ENCODE measurements at places on chromosomes 3 and 15.

GRCh38 chr15:36644191-36644896 is 64.9 kb downstream of the CDIN1 start:
- no peak for DNase-seq

- peak; percentile 80 for DNase-seq
These were observed 12.5 kb downstream of the SH2D7 start for GRCh38 chr15:78104566-78105475.

- no peak for DNase-seq
These were observed 259.4 kb upstream of the PROK2 start for GRCh38 chr3:72044231-72044855.

DNA sequence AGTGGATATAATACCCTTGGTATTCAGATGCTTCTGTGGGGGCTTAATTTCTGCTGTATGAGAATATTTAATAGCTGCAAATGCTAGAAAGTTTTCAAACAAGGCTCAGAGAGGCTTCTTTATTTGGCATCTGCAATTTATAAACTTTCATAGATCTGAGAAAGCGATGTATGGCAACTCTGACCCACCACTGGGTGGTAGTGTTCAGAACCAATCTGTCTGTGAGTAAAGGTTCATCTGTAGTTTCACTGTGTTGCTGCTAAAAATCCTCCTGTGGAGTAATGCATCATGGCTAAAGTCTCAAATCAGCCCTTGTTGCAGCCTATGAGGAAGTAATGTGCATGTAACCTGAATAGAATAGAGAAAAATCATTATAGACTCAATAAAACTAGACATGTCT is 47.4 kb downstream of the CLSTN2 start:
- no peak for DNase-seq

DNA sequence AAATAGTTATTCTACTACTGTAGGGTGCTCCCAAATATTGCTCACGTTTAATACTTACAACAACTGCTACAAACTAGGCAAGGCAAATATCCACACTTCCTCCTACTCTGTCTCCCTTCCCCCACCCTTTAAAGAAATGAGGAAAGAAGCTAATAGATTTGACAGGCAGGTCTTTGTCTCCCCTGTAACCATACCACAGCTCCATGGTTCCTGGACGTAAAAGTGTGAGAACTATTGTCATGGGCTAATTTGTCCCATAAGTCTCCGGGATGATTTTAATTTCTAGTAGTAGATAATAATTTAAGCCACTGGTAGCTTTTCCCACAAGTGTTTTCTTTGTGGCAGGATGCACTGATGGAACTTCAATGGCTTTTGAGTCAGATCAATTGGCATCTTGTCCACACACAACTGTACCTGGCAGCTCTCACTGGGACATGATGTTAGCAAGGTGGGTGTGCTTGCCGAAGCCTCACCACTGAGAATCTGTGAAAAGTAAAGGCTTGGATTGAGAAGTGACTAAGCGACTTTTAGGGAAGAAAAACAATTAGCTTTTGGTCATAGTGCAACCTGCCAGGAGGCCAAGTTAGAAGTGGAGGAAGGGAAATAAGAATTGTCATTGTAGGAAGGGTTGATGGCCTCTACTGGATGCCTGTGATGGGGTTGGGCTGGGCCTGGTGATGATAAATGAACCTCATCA is 1.4 kb upstream of the CPOX start:
- no peak for DNase-seq

- no peak for DNase-seq
These were observed 27.0 kb downstream of the SENP5 start for GRCh38 chr3:196894557-196895295.

DNA sequence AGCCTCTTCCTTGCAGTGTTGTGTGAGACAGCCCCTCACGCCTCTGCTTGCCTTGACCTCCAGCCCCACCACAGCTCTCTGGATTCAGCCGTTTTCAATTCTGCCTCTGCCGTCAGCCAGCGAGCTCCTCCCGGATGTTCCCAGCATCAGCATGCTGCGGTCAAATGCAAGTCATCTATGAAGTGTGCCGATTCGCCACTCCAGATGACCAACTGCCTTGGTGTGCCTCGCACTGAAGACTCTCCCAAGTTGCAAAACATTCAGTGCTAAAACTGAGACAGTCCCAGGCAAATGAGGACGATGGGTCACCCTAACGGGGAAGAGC is 30.6 kb upstream of the RASA2 start:
- DNase-seq, result no peak

GRCh38 chr3:170355738-170356595 is 1.5 kb upstream of the SKIL start:
- no peak for DNase-seq

DNA sequence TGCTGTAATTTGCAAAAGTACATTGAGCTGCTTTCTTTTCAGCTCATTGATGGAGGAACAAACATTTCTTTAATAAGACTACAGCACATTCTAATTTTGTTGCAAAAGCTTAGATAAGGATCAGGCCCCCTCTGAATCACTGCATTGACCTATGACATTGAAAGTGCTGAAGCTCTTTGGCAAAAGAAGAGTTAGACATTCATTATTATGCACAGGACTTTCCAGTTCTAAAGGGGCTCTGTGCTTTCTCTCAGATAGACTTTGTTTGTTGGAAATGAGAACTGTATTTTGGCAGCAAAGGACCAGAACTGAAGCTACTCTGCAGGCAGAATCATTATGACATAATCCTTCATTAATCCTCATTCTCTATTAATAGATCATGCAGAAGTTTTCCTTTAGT is 252.9 kb upstream of the SOX2 start:
- DNase-seq, result no peak

GRCh38 chr3:13192471-13193213 is 119.4 kb upstream of the IQSEC1 start:
- no peak for DNase-seq

GRCh38 chr3:14345496-14346150 is 56.8 kb upstream of the SLC6A6 start:
- no peak for DNase-seq

DNA sequence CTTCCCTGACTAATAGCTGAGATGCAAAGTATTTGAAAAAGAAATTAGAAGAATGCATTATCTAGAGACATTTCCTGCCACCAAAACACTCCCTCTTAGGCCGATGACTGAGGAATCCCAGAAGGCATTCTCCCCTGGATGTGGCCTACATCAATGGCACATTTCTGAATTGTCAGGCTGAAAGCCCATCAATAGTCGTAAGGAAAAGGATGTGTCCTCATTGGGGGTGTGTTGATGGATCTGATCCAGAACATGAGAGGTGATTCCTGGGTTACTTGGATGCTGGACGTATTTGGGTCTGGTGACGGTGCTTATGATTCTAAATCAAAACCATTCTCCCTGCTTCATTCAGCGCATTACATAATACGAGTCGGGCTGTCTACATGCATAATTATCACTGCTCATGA is 216.9 kb upstream of the CDIN1 start:
- no peak for DNase-seq

DNA sequence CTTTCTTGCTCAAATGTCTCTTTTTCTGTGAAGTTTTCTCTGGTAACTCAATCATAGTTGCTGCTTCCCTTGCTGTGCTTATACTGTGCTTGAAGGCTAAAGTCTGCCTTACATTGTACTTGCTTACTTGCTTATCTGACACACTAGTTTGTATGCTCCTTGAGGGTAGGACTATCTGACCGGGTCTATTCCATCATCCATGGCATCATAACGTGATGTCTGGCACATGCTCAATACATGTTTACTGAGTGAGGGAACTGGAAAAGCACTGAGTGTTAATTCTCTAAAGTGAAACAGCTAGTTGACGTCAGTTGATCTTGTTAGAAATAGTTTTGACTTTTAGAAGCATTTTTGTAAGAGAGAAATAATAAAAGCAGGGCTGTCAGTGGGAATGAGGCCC is 42.7 kb downstream of the MAP3K13 start:
- DNase-seq, result no peak

- DNase-seq, result no peak
These were observed 530.0 kb downstream of the MECOM start for GRCh38 chr3:169133178-169134161.

DNA sequence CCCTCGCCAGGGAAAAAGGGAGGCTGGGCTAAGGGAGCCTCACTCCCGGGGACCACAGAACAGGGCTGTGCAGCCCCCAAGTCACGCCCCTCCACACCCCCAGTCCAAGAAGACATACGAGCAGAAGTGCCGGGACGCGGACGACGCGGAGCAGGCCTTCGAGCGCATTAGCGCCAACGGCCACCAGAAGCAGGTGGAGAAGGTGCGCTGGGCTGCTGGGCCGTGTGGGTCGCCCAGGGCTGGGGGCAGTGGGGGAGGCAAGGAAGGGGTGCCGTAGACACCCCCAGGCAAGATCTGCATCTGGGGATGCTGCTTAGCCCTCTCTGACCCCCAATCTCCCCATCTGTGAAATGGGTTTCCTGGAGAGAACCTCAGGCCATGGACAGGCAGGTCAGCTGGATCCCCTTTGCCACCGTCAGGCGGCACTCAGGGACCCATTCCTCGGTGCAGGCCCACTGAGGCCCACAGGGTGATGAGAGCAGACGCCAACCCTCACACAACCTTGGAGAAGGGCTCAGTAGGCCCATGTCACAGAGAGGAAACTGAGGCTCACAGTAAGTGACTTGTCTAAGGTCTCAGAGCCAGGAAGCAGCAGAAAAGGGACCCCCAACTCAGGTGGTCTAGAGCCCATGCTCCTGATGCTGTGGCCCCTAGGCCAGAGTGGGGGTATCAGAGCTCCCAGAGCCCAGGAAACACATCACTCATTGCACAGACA is 33.7 kb downstream of the PSTPIP1 start:
- no peak for DNase-seq

DNA sequence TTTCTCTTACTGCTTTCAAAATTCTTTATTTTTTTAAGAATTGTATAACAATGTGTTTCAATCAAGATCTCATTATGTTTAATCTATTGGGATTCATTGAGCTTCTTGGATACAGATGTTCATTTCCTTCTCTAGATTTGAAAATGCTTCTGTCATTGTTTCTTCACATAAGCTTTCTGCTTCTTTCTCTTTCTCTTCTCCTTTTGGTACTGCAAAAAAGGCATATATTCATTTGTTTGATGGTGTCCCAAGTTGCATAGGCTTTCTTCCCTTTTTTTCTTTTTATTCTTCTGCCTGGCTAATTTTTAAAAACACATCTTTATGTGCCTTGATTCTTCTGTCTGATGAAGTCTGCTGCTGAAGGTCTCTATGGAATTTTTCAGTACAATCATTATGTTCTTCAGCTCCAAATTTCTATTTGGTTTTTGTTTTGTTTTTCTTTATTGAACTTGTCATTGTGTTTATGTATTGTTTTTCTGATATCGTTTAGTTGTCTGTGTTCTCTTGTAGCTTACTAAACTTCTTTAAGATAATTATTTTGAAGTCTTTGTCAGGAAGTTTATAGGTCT is 88.9 kb downstream of the DTWD1 start:
- no peak for DNase-seq

- DNase-seq, result no peak
These were observed 80.6 kb downstream of the LSM3 start for GRCh38 chr3:14258906-14259904.

DNA sequence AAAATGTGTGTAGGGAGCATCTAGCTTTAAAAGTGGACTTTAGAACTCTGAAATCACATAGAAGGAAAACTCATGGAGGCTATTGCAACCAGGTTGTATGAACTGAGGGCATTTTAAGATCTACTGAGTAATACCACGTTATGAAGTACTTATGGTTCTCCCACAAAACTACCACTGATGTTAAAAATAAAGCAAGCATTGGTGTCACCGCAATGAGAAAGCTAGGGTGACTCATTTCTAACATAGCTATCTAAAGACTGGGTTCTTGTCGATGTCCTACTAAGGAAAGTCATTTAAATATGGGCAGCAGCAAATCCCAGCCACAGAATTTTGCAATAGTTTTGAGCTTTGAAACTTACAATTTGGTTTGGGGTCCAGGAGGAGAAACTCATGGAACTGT is 584.8 kb downstream of the DIPK2A start:
- no peak for DNase-seq

DNA sequence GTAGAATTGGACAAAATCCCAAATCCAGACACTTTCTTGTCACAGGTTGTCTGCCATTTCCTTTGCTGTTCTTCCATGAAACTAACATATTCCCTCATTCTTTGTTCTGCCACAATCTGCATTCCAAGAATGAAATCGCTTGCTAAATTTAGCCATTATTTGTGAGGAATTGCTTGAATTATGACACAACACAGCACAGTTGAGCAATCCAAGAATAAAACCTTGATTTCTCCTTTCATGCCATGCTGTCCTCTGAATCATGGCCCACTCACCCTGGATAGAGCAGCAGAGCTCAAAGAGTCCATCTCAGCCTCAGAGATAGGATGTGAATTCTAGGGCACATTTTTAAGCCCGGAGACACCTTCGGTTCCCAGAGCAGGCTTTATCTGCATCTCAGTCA is 35.2 kb upstream of the GREM1 start:
- DNase-seq, result no peak

DNA sequence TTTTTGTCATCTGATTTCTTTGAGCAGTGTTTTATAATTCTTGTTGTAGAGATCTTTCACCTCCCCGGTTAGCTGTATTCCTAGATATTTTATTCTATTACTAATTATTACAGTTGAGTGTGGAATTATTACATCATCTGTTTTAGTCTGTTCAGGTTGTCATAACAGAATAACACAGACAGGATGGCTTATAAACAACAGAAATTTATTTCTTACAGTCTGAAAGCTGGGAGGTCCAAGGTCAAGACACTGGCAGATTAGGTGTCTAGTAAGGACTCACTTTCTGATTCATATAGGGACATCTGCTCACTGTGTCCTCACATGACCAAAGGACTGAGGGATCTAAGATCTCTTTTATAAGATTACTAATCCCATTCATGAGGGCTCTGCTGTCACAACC is 121.3 kb upstream of the THBS1 start:
- DNase-seq, result no peak

GRCh38 chr15:100438570-100438969 is 90.2 kb downstream of the CERS3 start:
- no peak for DNase-seq

DNA sequence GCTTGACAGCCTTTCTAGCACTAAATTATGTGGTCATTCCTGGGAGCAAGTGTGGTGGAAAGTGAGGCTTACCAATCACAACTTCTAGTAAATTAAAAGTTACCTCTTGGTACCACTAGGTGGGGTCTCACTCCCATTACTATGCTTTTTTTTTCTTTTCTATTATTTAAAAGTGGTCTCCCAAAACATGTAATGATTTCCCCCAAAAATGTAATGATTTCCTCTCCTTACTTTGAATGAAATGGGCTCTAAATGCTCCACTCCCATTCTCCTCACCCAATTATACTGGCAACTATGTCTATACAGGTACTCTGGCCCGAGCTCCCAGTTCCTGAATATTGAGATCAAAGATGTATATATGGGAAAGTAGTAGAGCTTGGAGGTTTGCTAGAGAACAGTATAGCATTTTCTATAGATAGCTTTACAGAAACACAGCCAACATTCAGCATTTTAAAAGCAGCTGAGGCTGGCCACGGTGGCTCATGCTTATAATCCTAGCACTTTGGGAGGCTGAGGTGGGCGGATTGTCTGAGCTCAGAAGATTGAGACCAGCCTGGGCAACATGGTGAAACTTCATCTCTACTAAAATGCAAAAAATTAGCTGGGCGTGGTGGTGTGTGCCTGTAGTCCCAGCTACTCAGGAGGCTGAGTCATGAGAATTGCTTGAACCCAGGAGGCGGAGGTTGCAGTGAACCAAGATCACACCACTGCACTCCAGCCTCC is 70.9 kb downstream of the DCUN1D1 start:
- peak; percentile 49 for DNase-seq

GRCh38 chr3:143991713-143992112 is 20.1 kb downstream of the DIPK2A start:
- DNase-seq, result no peak

GRCh38 chr15:63860155-63860554 is 26.4 kb upstream of the HERC1 start:
- peak; percentile 60 for DNase-seq

Measured in activated CD8-positive, alpha-beta memory T cell treated with anti-CD3 and anti-CD28 coated beads, Interleukin-2, amount 10 ng/mL, durations not matched to agents 7 days and 5 days (primary cell).